Left renal pelvis (tissue), 4 donors: ENCODE measurements at places on chromosomes 12 and 14. TPM values are rescaled to one million over a fixed set of nuclear protein-coding genes. Genes with fewer than 3 reads are reported as not detected.

Gene KLRF1
- 1.1 TPM for polyA plus RNA-seq

Gene CLECL1
- not detected for polyA plus RNA-seq

Gene SYCP3
- polyA plus RNA-seq = 1.4 TPM

GRCh38 chr14:98498019-98498885 lies 773.7 kb downstream of the BCL11B start:
- DNase-seq = no peak

DNA sequence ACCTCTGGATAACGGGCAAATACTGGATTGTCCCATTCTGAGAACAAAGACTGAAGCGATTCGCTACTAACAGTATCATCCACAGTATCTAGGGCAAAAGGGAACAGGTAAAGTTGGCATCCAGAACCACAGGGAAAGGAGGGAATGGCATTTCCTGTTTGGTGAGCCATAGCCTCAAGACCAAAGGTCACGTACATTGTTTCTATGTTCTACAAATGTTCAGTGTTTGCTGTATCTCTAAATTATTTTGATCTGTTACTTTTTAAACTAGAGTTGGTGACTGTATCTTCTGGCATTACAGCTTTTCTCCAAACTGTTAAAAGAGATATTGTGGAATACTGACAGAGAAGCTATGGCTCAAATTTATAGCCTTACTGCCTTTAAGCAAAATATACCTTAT lies 9.7 kb downstream of the MLH3 start:
- DNase-seq = no peak

GRCh38 chr14:90692826-90693225 lies 123.4 kb downstream of the TTC7B start:
- no peak for DNase-seq

DNA sequence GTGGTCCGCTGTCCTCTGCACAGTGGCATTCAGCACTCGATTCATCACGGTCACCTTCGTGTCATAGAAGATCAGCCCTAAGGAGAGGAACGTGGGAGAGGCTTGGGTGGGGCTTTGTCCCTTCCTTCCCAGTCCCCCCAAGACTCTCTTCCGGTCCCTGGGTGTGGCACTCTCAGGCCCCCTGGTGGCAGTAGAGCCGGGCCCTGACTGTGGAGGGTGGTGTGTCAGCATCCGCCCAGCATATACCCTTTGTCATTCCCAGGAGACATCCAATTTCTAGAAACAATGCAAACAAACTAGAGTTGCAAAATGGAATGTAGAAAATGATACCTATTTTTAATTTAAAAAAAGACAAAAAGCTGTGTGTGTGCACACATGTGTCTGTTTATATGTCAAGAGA lies 45.0 kb downstream of the TRAFD1 start:
- no peak for DNase-seq

GRCh38 chr14:61387076-61387475 lies 65.7 kb downstream of the PRKCH start:
- DNase-seq = no peak

GRCh38 chr14:77102154-77102553 lies 4.1 kb downstream of the CIPC start:
- no peak for DNase-seq

GRCh38 chr12:65596514-65597091 lies 227.7 kb upstream of the HMGA2 start:
- DNase-seq = no peak

DNA sequence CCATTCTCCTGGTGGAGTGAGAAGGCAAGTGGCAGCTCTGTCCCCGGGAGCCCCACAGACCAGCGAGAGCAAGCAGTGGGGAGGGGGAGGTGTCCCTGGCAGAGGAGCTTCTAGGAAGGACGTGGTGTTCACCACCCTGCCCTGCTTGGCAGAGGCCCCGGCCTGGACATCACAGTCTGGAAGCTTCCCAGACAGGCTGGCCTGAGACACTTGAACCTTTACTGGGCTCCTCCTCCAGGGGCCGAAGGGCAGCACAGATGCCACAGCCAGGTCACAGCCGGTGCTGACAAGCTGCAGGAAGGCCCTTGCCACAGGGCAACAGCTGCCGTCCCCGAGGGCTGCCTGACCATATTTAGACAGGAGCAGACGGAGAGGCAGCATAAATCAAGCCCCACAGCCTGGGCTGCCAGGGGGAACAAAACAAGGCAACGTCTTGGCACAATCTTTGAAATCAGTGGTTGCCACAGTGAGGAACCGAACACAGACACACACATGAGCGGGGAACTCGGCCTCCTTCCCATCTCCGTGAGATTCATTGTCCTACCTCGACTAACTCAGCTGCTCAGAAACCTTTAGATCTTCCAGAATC lies 28.5 kb downstream of the PRIMA1 start:
- no peak for DNase-seq

GRCh38 chr12:89636052-89636775 lies 72.4 kb downstream of the ATP2B1 start:
- no peak for DNase-seq

GRCh38 chr14:105313381-105314286 lies 914 bp upstream of the PACS2 start:
- no peak for DNase-seq

DNA sequence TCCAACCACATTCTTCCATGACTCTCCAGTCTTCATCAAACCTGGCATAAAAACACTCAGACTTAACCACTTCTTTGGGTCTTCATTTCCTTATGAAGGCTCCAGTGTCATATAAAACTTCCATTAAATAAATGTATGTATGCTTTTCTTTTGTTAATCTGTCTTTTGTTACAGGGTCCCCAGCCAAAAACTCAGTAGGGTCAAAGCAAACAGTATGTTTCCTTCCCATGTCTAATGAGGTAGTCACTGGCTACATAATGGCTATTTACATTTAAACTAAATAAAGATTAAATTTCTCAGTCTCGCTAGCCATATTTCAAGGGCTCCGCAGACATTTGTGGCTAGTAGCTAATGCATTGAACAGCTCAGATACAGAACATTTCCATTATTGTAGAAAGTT lies 40.1 kb upstream of the STAB2 start:
- DNase-seq = no peak
